Endothelial cell of umbilical vein (primary cell): ENCODE measurements at places on chromosomes 5 and 9. TPM values are rescaled to one million over a fixed set of nuclear protein-coding genes. Genes with fewer than 3 reads are reported as not detected.

- H3K4me3 ChIP-seq, result no peak overlapping the region
- no peaks in the 10 kb centered on the region for H3K4me1 ChIP-seq
- DNase-seq, result no peak
- H3K36me3 ChIP-seq, result no peaks in the 10 kb centered on the region
These were observed 127.2 kb downstream of the MACIR start for GRCh38 chr5:103385722-103386121.

DNA sequence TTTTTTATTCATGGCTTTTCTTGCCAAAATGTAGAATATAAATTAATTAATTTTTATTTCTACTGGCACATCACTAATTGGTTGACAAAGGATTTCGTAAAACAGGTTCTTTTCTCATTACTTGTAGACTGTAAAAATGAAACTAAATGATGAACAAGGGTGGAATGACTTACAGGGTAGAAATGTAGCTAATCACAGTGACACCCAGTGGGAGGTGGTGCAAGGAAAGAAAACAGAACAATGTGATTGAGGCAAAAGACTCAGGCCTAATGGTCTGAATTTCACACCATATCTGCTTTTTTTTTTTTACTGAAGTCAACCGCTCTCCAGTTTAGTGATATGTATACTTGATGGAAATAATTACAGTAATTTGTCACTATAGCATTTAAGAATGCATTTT lies 28.9 kb downstream of the GABRG2 start:
- H3K27me3 ChIP-seq, result no peaks in the 10 kb centered on the region
- DNase-seq, result no peak
- no peak overlapping the region for H3K4me3 ChIP-seq
- no peaks in the 10 kb centered on the region for H3K4me1 ChIP-seq

GRCh38 chr5:110032376-110032775 lies 342.6 kb downstream of the MAN2A1 start:
- H3K27me3 ChIP-seq, result no peaks in the 10 kb centered on the region
- no peak for DNase-seq
- H3K27ac ChIP-seq, result no peak overlapping the region
- H3K36me3 ChIP-seq, result no peaks in the 10 kb centered on the region
- H3K4me1 ChIP-seq, result no peaks in the 10 kb centered on the region
- no peak overlapping the region for H3K4me3 ChIP-seq

DNA sequence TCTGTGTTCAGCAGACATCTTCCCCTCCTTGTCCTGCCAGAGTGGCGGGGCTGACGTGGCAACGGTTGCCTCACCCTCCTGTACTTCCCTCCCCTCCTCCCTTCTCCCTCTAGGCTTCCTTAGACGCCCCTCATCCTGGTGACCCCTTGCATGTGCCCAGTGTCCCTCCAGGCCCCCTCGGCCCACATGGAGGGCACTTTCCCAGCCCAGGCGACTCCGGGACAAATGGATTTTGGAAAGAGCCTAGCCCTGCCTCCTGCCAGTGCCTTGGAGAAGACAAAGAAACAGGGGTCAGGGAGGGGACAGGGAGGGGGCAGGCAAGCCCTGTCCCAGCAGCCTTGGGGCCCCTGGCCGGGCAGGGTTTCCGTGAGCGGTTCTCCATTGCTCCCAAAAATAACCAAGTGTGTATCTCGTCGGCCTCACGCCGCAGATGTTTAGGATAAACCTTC lies 38.3 kb upstream of the NEURL1B start:
- H3K4me1 ChIP-seq, result no peaks in the 10 kb centered on the region
- no peaks in the 10 kb centered on the region for H3K27me3 ChIP-seq
- no peak for DNase-seq
- no peak overlapping the region for H3K27ac ChIP-seq
- no peaks in the 10 kb centered on the region for H3K36me3 ChIP-seq

- H3K27me3 ChIP-seq, result no peaks in the 10 kb centered on the region
- no peak for DNase-seq
- no peak overlapping the region for H3K4me3 ChIP-seq
- no peak overlapping the region for H3K27ac ChIP-seq
These were observed 15.6 kb downstream of the RALGDS start for GRCh38 chr9:133105461-133105770.

DNA sequence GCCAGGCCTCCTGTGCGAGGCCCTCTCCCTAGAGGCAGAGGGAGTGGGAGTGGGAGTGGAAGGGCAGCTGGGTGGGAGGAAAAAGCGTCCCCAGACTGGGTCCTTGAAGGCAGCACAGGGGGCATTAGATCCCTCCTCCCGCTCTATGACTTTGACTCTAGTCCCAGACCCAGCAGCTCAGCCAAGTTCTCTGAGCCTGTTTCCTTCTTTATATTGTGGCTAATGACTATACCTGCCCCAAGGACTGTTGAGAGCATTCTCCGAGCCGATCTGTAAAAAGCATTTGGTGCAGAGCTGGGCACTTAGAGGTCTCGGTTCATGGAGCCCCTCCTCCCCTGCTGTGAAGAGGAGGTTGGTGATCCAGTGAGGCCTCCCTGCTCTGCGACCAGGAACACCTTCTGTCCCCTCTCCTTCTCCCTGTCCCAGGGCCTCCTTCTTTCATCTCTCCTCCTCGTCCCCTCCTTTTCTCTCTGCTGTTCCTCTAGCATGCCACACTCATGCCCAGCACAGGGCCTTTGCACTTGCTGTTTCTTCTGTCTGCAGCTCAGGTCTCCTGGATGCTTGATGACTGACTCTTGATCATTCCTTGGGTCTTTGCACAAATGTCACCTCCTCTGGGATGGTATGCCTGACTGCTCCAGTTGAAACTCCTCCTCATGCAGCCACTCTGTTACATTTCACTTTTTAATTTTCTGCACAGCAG lies 23.4 kb upstream of the PSD2 start:
- no peaks in the 10 kb centered on the region for H3K36me3 ChIP-seq
- peaks cover 21% of the 10 kb centered on the region for H3K4me1 ChIP-seq
- H3K27me3 ChIP-seq, result peaks cover 4% of the 10 kb centered on the region
- H3K27ac ChIP-seq, result no peak overlapping the region
- no peak overlapping the region for H3K4me3 ChIP-seq

- no peaks in the 10 kb centered on the region for H3K36me3 ChIP-seq
- no peak overlapping the region for H3K4me3 ChIP-seq
- peak overlapping the region; percentile 93 for H3K27ac ChIP-seq
- H3K4me1 ChIP-seq, result peaks cover 20% of the 10 kb centered on the region
- no peaks in the 10 kb centered on the region for H3K27me3 ChIP-seq
These were observed 30.1 kb downstream of the ZNF462 start for GRCh38 chr9:106893088-106893487.

DNA sequence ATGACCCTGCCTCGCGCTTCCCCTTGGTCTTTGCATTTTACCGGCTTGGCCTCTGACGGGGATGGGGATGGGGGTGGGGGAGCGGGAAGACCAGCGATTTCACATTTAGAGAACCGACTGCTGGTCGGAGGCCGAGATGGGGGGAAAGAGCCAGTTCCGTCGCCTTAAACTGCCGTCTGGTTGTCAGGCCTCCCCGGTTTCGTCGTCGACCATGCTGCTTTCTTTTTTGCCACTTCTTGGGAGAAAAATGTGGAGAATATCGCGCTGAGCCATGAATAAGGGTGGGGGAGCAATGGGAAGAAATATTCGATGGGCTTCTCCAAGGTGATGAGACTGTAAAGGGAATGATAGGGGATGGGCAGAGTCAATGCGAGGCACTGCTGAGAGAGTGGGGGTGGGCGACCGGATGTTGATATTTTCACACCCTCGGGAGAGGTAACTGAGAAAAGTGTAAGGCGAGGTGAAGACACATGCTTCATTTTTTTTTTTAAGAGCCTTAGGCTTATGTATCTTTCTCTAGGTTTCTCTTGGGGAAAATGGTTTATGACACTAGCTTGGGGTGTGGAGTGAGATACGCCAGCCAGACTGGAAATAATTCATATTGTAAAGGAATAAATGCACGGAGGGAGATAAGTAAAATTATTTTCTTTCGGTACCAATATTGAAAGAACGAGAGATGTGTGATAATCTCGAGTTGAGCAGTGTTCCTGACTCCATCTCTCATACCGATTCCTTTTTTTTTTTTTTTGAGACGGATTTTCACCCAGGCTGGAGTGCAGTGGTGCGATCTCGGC lies 1.1 kb downstream of the KIF2A start:
- H3K36me3 ChIP-seq, result no peaks in the 10 kb centered on the region
- peak overlapping the region; percentile 67 for H3K27ac ChIP-seq
- H3K27me3 ChIP-seq, result no peaks in the 10 kb centered on the region
- H3K4me1 ChIP-seq, result peaks cover 19% of the 10 kb centered on the region
- H3K4me3 ChIP-seq, result peak overlapping the region; percentile 98
- DNase-seq, result peak; percentile 41

- H3K4me1 ChIP-seq, result peaks cover 17% of the 10 kb centered on the region
- H3K27ac ChIP-seq, result no peak overlapping the region
- no peak for DNase-seq
- no peaks in the 10 kb centered on the region for H3K27me3 ChIP-seq
- no peak overlapping the region for H3K4me3 ChIP-seq
These were observed 793.7 kb downstream of the BRINP1 start for GRCh38 chr9:118575341-118576070.

- no peaks in the 10 kb centered on the region for H3K36me3 ChIP-seq
- H3K27ac ChIP-seq, result no peak overlapping the region
- no peaks in the 10 kb centered on the region for H3K27me3 ChIP-seq
- H3K4me1 ChIP-seq, result no peaks in the 10 kb centered on the region
These were observed 38.7 kb upstream of the UBTD2 start for GRCh38 chr5:172322028-172322965.

DNA sequence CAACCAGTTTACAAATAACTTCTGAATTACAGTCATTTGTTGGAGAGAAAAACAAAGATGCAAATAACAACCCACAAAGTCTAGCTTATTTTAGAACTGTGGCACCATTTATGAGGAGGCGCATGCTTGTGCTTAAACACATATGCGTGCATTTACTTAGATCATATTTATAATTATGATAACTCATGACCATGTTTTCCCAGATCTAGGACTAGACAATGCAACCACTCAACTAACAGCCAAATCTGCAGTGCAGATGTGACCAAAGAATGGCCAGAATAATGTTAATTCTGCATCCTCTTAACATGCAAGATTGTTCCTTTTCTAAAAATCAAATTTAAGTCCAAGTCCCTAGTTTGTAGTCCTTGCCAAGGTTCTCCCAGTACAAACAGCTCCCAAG lies 167.3 kb upstream of the FST start:
- H3K27ac ChIP-seq, result no peak overlapping the region
- DNase-seq, result no peak
- H3K4me1 ChIP-seq, result no peaks in the 10 kb centered on the region
- no peaks in the 10 kb centered on the region for H3K27me3 ChIP-seq
- no peak overlapping the region for H3K4me3 ChIP-seq
- H3K36me3 ChIP-seq, result no peaks in the 10 kb centered on the region

GRCh38 chr5:76757049-76757448 lies 41.1 kb downstream of the F2R start:
- no peak overlapping the region for H3K4me3 ChIP-seq
- no peak overlapping the region for H3K27ac ChIP-seq
- no peaks in the 10 kb centered on the region for H3K27me3 ChIP-seq
- H3K4me1 ChIP-seq, result no peaks in the 10 kb centered on the region
- no peaks in the 10 kb centered on the region for H3K36me3 ChIP-seq

DNA sequence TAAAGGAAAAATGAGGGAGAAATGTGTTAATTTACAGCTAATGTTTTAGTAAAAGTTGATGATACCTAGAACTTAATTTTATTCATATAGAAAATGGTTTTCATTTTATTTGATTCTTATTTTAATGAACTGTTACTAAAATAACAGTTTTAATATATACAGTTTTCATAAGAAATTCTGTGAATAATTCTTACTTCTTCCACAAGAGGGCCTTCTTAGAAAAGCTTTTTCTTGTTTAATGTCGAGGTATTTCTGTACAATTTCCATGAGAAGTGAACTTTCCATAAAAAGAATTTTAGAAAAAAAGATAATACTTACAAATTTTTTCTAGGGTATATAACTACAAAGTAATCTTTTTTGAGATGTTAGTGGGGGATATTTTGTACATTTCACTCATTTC lies 73.9 kb downstream of the KLF9 start:
- H3K36me3 ChIP-seq, result peaks cover 2% of the 10 kb centered on the region
- no peaks in the 10 kb centered on the region for H3K4me1 ChIP-seq
- no peaks in the 10 kb centered on the region for H3K27me3 ChIP-seq
- peak; percentile 40 for DNase-seq
- no peak overlapping the region for H3K4me3 ChIP-seq

DNA sequence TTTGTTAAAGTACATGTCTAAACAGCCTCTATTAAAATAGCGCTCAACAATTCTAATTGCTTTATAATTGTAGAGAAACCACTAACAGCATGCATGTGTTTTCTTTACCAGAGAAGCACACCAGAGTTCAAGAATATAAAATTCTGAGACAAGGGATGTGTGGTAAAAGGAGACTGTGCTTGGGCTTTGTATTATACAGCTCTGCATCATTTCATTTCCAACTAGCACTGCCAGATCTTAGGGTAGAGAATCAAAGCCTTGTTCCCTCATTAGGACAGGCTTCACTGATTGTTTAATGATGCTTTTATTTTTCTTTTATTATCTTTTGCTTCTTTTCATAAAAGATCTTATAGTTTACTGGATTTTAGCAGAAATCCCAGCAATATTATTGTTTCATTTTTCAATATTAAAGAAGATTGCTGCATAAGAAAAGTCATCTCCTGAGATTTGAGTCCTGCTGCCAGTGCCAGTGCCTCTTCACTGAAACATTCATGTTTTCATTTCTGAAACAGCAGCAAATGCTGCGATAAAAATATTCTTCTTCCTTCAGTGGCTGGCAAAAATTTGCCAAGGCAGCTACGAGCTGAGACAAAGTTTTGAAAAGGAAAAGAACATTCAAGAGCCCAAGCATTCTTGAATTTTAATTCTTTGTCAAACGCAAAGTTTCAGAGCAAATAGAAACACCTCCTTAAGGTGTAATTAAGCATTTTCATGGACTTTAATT lies 491.0 kb upstream of the PIK3R1 start:
- no peak for DNase-seq
- peaks cover 13% of the 10 kb centered on the region for H3K4me1 ChIP-seq
- no peaks in the 10 kb centered on the region for H3K27me3 ChIP-seq
- no peak overlapping the region for H3K4me3 ChIP-seq

GRCh38 chr9:79817438-79818004 lies 245.8 kb downstream of the TLE4 start:
- H3K27me3 ChIP-seq, result no peaks in the 10 kb centered on the region
- H3K27ac ChIP-seq, result no peak overlapping the region
- DNase-seq, result no peak
- peaks cover 2% of the 10 kb centered on the region for H3K4me1 ChIP-seq
- H3K36me3 ChIP-seq, result no peaks in the 10 kb centered on the region

GRCh38 chr9:88418715-88419540 lies 30.7 kb downstream of the SPIN1 start:
- no peaks in the 10 kb centered on the region for H3K36me3 ChIP-seq
- H3K27me3 ChIP-seq, result no peaks in the 10 kb centered on the region
- no peak overlapping the region for H3K4me3 ChIP-seq
- no peaks in the 10 kb centered on the region for H3K4me1 ChIP-seq
- no peak overlapping the region for H3K27ac ChIP-seq

GRCh38 chr5:92761585-92761984 lies 819.4 kb downstream of the NR2F1-AS1 start:
- no peak for DNase-seq
- H3K36me3 ChIP-seq, result no peaks in the 10 kb centered on the region
- H3K4me1 ChIP-seq, result no peaks in the 10 kb centered on the region
- no peak overlapping the region for H3K27ac ChIP-seq

TYRP1 gene
- total RNA-seq, result not detected in 2 replicates

TEK gene
- 38.9 and 44.1 TPM in 2 replicates for total RNA-seq

PTGS1 gene
- 14.6 and 45.2 TPM in 2 replicates for total RNA-seq

IL9 gene
- total RNA-seq, result not detected in 2 replicates

SEMA5A gene
- total RNA-seq, result 0.04 TPM in 1 of 2 replicates, not detected in the other

GHR gene
- 0.27 and 0.39 TPM in 2 replicates for total RNA-seq

DRD1 gene
- total RNA-seq, result not detected in 2 replicates
